ENCODE measurements at places on chromosomes 16 and 17.
A peak's percentile ranks its signal among the peaks of the same experiment; 100 is the strongest.

- no peak for DNase-seq
Measured at GRCh38 chr16:65410801-65411200, 288.9 kb upstream of the CDH11 start.

GRCh38 chr16:27482397-27483087, 67.2 kb downstream of the GTF3C1 start:
- no peak for DNase-seq

DNA sequence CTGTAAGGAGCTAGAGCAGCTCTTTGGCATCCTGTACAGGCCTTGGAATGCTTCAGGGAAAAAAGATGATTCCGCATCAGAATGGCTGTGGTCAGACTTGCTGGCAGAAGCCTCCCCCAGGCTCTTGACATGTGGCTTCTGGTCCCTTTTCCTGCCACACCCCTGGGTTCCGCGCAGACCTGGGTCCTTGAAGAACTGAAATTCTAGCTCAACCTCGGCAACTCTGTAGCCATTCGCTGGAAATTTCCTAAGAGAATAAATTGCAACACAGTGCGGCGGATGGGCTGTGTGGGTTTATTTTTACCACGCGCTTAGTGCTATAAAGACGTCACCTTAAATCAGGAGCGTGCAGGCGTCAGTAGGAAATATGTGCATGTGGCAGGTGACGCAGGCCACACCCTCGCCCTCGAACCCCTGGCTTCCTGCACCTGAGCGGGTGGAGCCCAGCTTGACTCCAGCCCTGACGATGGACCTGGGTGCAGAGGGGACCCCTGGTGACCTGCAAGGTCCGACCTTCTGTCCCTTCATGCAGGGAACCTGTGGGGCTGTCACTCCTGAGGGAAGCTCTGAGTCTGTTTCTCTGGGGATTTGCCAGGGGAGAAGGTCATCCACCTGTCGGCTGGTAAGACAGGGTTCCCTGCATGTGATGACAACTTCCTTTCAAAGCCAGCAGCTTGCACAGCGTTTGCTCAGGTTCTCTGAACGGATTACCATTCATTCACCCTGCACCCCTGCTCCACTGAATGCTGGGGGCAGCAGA, 46.3 kb downstream of the METRNL start:
- DNase-seq = no peak

DNA sequence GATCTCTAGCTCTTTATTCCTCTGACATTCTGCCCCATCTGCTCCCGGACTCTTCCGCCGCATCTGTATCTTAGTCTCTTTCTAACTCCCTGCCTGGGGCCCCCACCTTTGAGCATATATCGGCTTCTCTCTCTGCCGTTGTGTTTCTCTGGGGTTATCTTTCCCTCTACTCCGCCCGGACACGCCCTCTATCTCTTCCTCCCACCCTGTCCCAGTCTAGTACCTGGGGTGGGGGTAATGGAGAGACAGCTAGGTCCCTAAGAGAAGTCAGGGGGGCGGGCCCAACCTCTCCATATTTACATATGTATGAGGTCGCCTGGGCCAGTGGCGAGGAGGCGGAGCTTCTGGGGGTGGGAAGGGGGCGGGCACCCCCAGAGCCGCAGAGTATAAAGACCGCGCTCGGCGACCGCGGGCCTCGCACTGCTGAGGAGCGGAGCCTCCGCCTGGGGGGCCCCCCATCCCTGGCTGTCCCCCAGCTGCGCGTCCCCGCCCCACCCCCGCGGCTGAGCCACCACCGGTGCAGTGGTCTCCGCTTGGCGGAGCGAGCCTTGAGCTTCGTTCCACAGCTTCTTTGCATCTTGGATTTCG, at the start of gene ATP1B2:
Gene ATP1B2 (plus strand): TSS at position 418 of the 588 bp plus-strand sequence. CDS start 593 bp downstream, outside the sequence.
- peak; percentile 64 for DNase-seq

DNA sequence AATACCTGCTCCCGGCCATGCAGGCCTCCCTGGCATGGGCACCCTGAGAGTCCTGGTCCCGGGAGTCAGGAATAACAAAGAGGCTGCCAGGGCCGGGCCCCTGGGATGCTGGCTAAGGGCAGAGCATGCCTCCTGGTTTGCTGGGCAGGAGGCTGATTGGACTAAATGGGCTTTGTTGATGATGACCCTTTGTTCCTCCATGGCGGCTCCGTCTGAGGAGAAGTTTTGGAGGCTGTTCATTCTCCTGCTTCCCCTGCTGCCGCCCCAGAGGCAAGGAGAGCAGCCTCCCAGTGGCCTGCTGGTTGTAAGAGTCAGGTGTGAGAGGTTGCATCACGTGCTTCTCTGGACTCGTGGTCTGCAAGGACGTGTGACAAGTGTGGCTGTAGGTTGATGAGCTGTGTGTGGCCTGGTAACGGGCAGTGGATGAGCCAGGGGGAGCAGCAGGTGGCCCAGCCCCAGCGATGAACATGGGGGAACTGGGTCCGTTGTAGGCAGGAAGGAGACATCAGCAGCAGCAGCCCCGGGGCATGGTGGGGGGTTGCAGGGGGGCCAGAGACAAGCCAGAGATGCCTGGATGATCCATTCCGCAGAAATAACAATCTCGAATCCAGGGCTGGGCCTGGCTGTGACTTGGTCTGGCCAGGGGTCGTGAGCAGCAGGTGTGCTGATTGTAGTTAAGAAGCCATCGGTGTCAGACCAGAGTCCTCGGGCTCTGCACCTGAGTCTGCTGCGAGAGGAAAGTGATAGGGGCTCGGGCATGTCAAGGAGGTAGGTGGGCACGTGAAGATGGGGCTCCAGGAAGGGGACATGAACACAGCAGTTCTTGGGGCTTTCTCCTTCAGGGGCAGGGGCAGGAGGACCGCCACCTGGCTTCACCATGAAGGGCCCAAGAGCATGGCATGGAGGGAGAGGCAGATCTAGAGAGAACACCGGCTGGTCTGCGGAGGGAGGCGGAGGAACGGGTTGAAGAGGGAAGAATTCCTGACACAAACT, 101.4 kb downstream of the TNFRSF13B start:
- no peak for DNase-seq

- DNase-seq = no peak
Measured at GRCh38 chr17:50495918-50496317, 12.3 kb upstream of the MYCBPAP start.

GRCh38 chr17:68701046-68701445, 99.9 kb upstream of the FAM20A start:
- no peak for DNase-seq

DNA sequence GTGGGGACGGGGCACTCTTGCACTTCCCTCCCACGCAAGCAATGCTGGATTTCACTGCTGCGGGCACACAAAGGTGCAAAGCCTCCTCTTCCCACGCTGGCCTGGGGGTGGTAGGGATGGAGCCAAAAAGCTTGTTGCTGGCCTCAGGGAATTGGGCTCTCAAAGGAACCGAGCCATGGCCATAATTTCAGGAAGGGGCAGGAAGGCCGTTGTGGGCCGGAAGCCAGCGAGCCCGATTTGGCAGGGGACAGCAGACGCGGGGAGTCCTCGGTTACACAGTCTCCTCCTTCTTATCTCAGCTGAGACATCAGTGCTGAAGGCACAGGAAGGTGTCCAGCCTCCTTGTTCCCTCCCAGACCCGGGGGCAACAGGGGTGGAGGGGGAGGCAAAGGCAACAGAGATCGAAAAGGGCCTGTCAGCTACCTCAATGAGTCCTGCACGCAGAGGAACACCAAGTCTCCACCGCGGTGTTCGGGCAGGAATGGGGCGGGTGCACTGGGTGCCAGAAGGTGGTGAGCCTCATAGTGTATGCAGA, 59.5 kb downstream of the SLFN11 start:
- DNase-seq = no peak

DNA sequence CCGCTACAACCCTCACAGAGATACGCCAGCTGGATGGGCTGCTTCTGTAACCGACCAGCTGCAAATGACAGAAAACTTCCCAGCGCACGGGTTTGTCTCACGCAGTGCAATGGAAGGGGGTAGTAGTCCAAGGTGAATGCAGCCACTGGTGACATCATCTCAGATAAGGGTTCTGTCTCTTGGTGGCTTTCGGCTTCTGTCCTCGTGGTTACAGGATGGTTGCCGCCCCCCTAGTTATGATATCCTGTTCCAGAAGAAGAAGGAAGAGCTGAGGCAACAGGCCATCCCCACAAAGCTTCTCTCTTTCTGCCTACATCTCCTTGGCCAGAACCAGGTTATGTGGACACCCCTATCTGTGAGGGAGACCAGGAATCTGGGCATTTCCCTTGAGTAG, 40.3 kb upstream of the BAHCC1 start:
- DNase-seq = no peak

DNA sequence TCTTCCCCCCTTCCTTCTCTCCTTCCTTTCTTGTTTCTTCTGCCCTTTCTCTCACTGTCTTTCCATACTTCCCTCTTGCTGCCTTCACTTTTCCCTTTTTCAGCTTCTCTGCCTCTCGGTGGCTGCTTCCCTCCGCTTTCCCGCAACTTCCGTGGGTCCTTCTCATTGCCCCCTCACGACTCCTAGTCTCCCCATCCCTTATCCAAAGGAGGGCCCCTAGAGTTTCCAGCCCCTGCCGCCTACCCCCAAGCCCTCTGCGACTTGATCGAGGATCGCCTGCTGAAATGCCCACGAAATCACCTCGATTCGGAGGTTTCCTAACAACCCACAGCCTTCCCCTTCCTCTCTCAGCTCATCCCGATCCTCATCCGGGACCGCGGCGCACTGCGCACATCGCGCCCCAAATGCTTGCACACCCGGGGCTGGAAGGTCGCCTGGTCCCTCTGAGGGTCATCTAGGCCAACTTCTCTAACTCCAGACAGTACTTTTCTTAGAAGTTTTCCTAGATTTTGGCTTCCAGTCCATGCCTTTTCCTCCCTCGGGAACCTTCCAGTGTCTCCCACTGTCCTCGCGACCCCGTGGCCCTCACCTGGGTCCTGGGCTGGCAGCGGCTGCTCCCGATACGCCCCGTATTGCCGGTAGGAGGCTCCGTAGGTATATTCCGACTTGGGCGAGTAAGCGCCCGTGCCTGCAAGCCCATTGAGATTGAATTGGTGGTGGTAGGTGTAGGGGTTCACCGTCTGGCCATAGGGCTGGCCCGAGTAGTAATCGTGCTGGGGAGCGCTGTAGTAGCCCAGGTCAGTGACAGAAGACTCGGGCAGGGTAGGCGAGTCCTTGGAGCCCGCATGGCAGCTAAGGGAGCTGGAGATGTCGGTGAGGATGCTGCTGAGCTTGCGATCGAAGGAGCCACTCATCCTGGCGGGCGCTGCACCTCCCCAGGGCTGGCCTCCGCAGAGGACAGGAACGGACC, 654 bp downstream of the DLX3 start:
- no peak for DNase-seq

- no peak for DNase-seq
Measured at GRCh38 chr16:87802670-87803069, 36.9 kb upstream of the KLHDC4 start.
